ENCODE measurements at places on chromosomes 3 and 15.

DNA sequence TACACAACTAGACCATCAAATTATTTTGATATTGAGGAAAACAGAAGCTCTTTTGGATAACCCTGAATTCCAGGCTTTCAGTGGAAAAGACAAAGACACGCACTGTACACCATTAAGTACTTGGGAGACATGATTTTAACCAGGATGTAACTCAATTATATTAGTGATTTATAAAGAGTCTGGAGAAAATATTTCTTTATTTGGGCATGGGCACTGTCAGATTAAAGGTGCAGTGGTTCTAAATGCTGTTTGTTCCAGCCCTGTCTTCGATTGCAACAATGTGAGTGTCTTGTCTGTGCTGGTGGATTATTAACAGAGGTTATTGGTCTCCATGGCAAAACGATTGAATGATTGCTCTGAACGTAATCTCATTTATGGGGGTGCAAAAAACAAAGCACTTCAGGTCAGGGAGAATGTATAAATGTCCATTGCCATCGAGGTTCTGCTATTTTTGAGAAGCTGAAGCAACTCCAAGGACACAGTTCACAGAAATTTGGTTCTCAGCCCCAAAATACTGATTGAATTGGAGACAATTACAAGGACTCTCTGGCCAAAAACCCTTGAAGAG is at the start of gene TM4SF4:
Gene TM4SF4, plus strand, starts transcription at position 448 of the 568 bp plus-strand sequence. CDS start 181 bp downstream, outside the sequence.
- DNase-seq: no peak

DNA sequence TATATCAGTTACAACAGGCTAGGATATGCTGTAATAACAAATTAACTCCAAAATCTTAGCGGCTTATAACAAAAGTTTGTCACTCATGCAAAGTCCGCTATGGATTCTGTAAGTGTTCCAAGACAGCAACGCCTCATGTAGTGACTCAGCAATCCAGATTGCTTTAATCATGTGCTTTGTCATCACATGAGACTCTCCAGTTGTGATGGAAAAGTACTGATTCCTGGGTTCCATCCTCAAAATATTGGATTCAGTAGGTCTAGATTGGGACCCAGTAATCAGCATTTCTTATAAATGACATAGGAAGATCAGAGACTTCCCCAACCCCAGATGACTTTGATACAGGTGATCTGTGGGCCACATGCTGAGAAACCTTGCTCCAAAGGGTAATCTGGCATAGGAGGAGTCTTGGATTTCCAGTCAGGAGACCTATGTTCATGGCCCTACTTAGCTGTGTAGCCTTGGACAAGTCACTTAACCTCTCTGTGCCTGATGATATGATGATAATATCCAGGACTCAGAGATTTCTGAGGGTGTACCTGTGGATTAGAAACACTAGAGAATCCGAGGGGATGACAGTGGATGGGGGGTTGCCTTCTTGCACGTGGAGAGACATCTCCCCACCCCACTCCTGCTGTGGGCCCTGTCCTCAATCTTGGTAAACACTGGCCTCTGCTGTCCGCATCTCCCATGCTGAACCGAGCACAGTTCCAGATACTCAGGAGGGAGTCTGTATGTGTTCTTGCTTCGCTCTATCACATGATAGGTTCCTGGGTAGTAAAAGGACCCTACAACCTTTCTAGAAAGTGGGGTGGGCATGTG is 65.5 kb downstream of the CORO2B start:
- DNase-seq: no peak

- DNase-seq: no peak
These were observed 68.3 kb downstream of the SMAD3 start for GRCh38 chr15:67133738-67134066.

- no peak for DNase-seq
These were observed 3.5 kb downstream of the PFN2 start for GRCh38 chr3:149967086-149967685.

GRCh38 chr3:180036671-180037455 is at the start of gene PEX5L:
Gene PEX5L, minus strand, starts transcription at chr3:180036937. Its CDS starts 338 bp downstream, at chr3:180036599.
- no peak for DNase-seq

DNA sequence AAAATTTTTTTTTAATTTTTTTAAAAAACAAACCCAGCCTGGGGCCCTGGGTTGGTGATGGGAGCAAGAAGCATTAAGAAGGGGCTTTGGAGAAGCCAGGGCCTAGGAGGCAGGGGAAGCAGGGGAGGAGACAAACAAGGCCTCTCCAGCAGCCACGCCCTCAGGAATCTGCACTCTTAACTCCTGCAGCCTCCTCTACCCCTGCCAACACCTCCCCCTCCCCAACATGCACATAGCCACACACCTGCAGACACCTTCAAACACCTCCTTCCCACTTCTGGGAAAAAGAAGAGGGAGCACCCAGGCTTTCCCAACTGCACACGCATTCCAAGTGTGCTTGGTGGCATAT is 2.7 kb upstream of the DCAF1 start:
- no peak for DNase-seq

- no peak for DNase-seq
These were observed 87.3 kb upstream of the ROPN1 start for GRCh38 chr3:124078953-124079911.
